Midbrain (tissue), 1 donor: ENCODE measurements at places on chromosomes 3 and 15.
A peak's percentile ranks its signal among the peaks of the same experiment; 100 is the strongest.

- peak; percentile 42 for DNase-seq
Measured at GRCh38 chr3:195906865-195907683, 1.3 kb downstream of the TNK2 start.

DNA sequence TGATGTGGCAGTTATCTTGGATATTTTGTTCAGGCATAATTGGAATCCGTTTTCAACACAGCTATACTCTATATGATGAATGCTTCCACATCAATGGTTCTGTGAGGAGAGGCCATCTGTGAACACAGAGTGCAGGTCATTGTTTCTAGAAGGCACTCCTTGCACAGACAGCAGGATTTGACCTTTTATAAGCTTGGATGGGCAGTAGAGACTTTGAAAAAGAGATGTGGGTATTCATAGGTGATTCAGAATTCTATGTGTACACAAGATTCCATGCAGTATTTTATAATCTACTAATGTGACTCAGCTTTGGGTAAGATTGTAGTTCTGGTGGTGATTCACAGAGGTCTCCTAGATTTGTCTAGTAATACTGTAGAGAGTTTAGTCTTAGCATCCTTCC, 12.5 kb downstream of the ARPP21 start:
- DNase-seq, result no peak

- no peak for DNase-seq
Measured at GRCh38 chr15:81947548-81947947, 98.3 kb downstream of the MEX3B start.

- DNase-seq, result no peak
Measured at GRCh38 chr3:12922881-12923431, 81.6 kb upstream of the RPL32 start.

GRCh38 chr3:182180654-182181385, 469.1 kb downstream of the SOX2 start:
- no peak for DNase-seq

- DNase-seq, result no peak
Measured at GRCh38 chr3:192128060-192128459, 599.3 kb downstream of the FGF12 start.

DNA sequence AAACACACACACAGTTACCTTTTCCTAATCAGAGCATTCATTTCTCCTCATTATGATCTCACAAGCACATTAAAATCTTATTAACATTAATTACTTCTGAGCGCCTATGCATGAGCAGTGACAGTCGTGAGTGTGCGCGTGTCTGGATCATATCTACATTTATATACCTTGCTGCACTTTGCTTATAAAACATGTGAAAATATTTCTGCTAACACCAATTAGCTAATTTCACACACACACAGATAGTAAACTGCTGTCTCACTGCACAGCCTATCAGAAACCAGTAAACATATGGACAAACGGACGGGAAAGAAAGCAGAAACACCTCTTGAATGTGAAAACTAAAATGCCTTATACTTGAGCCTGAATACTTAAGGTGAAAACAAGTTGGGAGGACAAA, 64.8 kb downstream of the ZBTB20 start:
- peak; percentile 43 for DNase-seq

- peak; percentile 78 for DNase-seq
Measured at GRCh38 chr15:100627789-100628395, 25.5 kb downstream of the ASB7 start.

- peak; percentile 39 for DNase-seq
Measured at GRCh38 chr15:84079885-84080777, 155.4 kb upstream of the GOLGA6L4 start.

DNA sequence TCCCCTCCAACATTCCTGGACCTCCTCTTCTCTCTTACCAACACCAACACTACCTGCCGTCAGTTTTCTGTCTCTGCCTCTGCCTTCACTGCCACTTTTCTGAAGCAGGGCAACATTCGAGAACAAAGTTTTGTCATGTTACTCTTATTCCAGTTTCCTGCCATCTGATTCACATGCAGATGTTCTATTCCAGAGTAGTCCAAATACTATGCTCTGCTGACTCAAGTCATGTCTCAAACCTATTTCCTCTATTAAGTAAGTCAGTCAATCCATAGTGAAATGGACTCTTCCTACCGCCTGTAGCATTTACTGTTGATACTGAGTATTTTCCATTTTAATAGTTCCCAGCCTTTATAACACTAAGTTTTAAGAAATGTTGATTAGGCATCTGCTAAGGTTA, 43.4 kb downstream of the ESYT3 start:
- no peak for DNase-seq

DNA sequence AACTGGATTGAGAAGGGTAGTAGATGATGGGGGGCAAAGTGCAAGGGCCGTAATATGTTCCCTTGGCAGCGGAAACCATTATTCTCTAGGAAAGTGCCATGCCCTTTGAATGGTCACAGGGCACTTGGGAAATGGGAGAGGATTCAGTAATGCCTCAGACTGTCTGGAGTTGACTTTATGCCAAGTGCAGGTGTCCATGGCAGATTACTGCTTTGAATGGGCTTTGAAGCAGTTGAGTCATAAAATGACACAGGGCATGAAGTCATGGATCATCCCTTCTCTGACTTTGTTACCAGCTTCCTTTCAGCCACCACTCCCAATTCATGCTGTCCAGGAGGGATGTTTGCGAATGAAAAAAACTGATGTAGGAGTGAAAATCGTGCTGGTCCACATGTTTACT, 20.1 kb downstream of the AADACL2 start:
- no peak for DNase-seq

- no peak for DNase-seq
Measured at GRCh38 chr3:183281126-183281797, 28.2 kb downstream of the B3GNT5 start.

DNA sequence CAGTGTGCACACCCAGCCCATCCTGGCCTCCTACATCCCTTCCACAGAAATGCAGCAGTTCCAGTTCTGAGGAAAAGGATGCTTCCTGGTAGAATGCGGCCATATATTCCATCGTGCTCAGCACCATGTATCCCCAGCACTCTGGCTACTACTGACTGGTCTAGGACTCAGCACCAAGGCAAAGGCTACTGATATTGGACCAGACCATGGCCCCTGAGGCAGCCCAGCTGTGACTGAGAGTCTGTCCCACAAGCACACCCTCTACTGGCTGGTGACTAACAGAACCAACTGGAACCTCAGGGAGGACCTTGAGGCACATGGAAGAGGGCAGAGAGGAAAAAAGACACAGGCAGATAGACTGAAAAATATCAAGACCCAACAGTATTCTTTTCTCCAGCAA, 30.0 kb downstream of the TARS3 start:
- no peak for DNase-seq

DNA sequence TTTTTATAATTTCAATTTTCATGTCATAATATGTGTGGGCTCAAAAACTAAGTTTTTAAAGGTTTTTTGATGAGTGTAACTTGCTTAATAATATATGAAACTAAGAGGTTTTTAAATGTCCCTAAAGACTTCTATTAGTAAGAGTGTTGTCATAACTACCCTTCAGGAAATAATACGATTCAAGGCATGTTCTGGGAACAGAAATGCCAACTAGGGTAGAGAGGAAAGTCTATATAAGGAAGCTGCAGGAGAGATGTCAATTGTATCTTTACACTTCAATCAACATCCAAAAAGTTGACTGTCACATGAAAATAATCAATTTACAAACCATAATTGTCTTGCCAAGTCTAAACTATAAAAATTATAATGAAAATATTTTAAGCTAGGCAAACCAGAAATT, 76.3 kb downstream of the SMARCC1 start:
- no peak for DNase-seq

DNA sequence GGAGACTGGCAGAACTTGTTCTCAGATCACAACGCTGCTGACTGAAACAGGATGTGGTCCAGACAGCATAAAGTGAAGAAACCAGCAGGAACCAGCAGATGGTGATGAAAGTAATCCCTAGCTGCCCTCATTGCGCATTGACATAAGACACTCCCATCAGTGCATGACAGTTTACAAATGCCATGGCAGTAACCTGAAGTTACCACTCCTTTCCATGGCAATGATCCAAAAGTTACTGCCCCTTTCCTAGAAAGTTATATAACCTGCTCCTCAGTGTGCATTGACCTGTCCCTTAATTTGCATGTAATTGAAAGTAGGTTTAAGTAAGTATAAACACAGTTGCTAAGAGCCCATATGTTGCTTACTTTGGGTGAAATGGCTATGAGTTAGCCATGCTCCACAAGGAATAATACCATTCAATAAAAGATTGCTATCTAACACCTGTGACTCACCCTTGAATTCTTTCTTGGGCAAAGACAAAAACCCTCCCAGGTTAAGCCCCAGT, 149.1 kb upstream of the CD96 start:
- no peak for DNase-seq

DNA sequence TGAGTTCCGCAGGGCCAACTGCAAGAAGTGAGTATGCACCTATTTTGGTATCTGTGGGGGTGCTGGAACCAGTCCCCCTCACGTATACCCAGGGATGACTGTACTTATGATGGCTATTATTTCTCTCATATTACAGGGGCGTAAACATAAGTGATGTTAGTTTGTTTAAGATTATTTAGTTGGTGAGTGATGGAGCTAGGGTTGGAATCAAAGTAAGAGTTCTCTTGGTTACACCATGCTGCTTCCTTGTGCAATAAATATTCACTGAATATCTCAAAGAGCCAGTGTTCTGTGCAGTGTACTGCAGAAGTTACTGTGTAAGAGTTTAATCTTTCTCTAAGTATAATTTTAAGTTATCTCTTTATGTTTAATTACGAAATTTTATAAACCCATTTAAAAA, 12.8 kb upstream of the UTS2B start:
- DNase-seq, result no peak

GRCh38 chr3:126270145-126270811, 86.9 kb downstream of the KLF15 start:
- DNase-seq, result peak; percentile 84

DNA sequence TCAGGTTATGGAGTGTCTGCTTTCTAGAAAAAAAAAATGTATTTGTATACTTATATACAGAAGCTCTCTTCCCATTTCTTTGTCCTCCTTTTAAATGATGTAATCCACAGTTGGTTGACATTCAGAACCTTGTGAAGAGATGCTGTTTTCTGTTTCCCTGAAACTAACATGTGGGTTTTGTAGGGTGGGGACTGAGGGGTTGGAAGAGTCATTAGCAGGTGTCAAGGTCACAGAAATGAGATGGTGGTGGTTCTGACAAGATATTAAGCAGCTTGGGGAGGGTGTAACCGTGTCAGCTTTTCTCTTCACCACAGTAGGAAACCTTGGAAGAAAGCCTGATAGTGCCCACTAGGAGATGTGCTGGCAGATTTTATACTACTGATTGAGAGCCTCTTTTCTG, 2.4 kb downstream of the RASA2 start:
- no peak for DNase-seq

DNA sequence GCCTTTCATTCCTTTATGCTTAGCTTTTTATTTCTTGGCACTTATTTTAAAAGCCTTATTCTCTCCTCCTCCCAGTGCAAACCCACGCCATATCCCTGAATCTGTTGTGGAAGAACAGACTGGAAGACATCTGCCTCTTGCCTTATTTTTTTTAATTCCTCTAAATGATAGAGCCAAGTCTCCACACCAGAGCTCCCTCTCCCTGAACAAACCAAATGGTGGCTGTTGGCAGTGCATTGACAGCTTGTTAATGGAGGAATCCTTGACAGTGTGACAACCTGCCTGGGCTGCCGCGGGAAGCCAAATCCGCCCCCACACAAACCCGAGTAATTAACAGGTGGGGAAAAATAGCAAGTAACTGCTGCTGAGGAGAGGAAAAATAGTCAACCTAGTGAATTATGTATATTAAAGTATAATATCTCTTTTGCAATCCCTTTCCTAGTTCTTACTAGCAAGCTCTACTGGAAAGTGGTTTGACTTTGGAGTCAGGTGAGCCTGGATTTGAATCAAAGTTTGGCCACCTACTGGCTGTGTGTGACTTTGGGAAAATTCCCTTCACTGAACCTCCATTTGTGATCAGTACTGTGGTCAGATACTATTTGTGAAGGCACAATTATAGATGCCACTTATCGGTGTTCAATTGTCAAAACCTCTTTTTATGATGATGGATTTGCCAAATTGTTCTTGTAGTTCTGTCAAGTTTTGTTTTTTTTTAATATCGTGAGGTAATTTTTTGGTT, 589.6 kb downstream of the PDCD6IP start:
- DNase-seq, result no peak

- no peak for DNase-seq
Measured at GRCh38 chr15:60708684-60709083, 229.7 kb upstream of the ICE2 start.

- peak; percentile 57 for DNase-seq
Measured at GRCh38 chr15:45326741-45327140, 51.6 kb downstream of the GATM start.
